ENCODE measurements at places on chromosomes 12 and 14.
A peak's percentile ranks its signal among the peaks of the same experiment; 100 is the strongest.

DNA sequence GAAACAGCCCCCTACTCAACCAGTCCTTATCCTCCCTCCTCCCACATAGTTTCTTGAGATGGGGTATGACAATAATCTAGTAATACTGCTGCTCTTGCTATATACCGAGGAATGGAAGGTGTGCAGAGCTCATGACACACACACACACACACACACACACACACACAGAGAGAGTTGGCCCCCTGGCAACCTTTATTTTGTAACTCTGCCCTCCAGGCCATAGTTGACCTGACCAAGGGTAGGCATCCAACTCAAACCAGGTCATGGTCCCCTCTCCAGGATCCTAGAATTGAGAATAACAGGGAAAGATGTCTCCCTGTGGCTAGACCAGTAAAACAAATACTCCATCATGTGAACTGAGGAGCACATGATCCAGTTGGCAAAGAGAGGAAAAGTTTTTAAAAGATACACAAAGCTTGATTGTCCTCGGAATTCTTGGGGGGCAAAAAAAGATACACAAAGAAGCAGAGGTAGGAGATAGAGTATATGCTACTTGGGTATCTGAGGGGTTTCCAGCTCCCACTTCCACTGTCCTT lies 11.3 kb downstream of the ERO1A start:
- DNase-seq = no peak

DNA sequence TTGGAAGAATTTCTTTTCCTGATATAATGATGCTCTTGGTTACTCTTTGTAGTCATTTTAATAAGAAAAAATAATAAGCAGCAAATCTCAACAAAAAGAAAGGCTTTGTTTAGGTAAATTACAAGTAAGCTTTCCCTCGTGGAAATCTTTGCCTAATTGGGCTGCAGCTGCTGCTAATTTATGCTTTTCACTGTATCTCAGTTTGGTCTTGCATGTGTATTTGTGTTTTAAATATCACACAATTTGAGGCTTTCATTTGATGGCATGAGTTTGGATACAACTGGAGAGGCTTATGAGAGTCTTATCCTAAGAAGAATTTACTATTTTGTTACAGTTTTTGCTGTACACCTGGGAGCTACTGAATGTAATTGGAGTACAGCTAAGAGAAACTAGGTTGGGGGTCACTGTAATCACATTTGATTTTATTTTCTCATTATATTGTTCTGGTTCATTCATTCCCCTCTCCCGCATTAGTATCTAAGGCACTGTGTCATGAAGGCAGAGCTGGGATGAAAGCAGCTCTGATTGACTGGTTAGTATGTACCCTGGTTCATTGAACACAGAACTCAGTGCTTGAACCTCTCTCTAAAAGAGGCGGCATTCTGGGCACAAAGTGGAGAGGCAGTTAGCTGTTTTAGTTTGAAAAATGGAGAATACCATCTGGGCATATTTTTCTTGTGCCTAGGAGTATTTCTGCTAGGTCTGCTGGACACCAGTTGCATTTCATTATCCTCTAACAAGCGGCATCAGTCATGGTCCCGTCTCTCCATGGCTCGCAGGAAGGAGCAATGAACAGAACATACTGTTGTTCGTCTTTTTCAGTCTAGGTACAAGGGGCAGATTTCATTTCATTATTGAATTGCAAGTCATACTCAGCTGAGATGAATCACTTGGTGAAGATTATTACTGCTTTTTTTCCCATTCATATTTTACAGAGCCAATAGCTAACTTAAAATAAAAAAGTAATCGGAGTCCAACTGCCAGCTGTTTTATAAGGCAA lies 118.0 kb upstream of the TMEM260 start:
- no peak for DNase-seq

DNA sequence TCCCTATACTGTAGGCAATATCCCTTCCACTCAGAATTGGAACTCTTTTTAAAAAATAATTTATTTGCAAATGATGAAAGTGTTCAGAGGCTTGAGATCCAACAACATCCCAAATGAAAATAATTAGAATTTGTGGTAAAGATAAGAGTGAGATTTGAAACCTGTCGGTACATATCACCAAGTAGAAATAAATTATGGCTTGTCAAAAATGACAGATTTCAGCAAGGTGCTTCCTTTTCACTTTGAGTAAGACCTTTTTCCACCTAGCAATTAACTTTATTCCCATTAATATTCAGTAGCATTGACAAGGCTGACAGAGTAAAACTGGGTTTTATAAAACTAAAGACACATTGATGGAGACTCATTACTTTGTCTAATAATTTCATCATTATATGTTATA lies 107.7 kb upstream of the PRKD1 start:
- DNase-seq = no peak

GRCh38 chr14:55074662-55075061 lies 23.2 kb downstream of the MAPK1IP1L start:
- DNase-seq = no peak

- no peak for DNase-seq
These were observed 160.3 kb upstream of the BMP4 start for GRCh38 chr14:54116972-54117371.

GRCh38 chr12:5967645-5968415 lies 22.8 kb upstream of the ANO2 start:
- no peak for DNase-seq

DNA sequence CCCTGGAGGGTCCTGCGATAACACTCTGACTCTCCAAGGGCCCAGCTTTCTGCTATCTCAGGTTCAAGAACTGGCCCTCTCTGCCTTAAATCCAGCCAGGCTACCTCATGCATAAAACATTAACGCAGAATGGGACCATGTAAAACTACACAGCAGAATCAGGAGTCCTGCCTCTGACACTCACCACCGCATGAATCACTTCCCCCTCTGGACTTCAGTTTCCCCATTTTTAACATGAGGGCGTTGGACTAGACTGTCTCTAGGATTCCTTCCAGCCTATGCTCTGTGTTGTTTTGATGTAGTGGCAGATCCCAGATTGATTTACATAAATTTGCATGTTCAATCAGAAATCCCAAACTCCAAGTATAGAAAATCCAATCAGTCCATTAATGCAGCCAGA lies 3.3 kb downstream of the NCKAP5L start:
- DNase-seq = no peak

- DNase-seq = peak; percentile 66
These were observed 11.6 kb downstream of the SLC7A7 start for GRCh38 chr14:22803687-22803974.

DNA sequence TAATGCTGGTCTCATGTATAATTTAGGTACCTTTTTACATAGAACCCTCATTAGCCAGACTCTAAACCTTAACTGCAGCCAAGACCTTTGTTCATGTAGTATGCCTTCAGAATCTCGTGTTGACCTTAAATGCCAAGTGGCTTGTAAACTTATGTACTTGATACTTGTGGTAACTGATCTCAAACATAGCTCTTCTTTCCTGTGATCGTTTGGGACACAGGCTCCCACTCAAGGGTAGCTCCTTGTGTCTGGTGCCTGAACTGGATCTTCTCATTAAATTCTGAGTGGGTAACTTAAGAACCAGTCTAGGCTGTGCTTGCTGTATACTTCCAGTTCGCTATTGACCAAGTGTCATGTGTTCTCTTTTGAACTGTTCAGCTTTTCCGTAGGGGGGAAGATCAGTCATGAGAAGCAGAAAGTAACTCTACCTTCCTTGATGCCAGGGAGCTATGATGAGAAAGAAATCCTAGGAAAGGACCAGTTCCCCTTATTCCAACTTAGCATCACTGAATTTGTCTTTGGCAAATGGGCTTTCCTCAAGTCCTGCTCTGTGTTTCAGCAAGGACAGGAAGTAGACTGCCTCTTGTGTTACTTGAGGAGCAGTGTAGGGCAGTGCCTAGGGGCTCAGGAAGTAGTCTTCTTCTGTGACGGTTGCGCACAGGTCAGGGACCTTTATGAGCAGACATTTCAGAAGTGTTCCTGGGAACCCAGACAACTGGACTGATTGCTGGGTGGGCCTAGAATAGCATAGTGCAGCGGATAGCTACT lies 2.5 kb downstream of the LGALS3 start:
- DNase-seq = no peak

All from spleen (tissue), 13 donors.